Stimulated activated CD4-positive, alpha-beta T cell treated with anti-CD3 and anti-CD28 coated beads, Interleukin-1b, Interleukin-23, amount 100 ng/mL, for 1 hour (primary cell): ENCODE measurements at places on chromosomes 5 and 9.

- no peak for DNase-seq
These were observed 46.9 kb downstream of the MAP1B start for GRCh38 chr5:72154076-72154756.

GRCh38 chr9:132645711-132646110 is 24.1 kb downstream of the DDX31 start:
- no peak for DNase-seq

DNA sequence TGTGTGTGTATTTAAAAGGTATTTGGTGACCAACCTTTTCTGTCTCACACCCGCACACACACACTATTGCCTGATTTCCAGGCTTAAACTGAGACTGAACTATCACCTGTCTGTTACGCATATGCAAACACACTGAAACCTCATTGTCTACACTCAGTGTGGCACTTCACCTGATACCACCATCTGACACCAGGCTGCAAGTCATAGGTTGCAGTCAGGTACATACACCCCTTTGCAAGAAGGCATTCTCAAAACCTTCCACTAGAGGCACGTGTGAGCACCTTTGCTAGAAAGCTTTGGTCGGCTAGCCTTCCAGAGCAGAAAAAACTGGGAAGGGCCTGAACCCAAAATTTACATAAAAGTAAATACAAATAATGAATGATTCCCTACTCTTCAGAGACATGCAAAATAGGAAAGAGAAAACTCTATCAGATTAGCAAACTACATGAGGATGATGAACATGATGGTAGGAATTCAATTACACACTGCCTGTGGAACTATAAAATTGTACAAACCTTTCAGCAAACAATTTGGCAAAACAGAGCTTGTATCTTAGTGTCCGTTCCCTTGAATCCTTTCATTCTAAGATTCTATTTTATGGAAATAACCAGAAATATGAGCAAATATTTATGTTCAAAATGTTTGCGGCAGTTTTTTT is 5.9 kb upstream of the FOXD1 start:
- no peak for DNase-seq

DNA sequence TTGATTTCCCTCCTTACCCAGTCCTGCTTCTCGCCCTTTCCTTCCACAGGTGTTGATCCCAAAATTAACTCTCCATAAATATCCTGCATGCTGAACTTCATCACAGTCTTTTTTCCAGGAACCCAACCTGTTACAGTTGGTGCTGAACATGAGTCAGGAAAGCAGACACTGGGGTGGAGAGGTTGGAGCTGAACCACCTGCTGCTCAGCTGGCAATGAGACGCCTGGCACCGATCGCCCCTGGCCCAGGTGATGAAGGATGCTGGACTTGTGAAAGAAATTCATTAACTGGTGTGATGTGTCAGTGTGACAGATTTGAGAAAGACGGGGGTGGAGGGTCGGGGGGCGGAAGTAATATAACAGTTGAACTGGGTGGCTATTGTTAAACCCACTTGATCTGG is 30.6 kb downstream of the CPLX2 start:
- no peak for DNase-seq

- no peak for DNase-seq
These were observed 562.8 kb upstream of the C9orf72 start for GRCh38 chr9:28136113-28136512.

- DNase-seq: no peak
These were observed 27.1 kb downstream of the KCNMB1 start for GRCh38 chr5:170362102-170362501.

GRCh38 chr9:37870799-37871176 is 33.1 kb downstream of the SLC25A51 start:
- DNase-seq: no peak

GRCh38 chr5:35963381-35963843 is 25.0 kb upstream of the CAPSL start:
- no peak for DNase-seq

GRCh38 chr9:4979239-4979638 is 5.8 kb upstream of the JAK2 start:
- DNase-seq: no peak
